ENCODE measurements at places on chromosomes 6 and 20.

- DNase-seq = no peak
Measured at GRCh38 chr6:27251112-27251605, 3.7 kb downstream of the PRSS16 start.

GRCh38 chr6:33963136-33963750 is 159.4 kb upstream of the MLN start:
- no peak for DNase-seq

DNA sequence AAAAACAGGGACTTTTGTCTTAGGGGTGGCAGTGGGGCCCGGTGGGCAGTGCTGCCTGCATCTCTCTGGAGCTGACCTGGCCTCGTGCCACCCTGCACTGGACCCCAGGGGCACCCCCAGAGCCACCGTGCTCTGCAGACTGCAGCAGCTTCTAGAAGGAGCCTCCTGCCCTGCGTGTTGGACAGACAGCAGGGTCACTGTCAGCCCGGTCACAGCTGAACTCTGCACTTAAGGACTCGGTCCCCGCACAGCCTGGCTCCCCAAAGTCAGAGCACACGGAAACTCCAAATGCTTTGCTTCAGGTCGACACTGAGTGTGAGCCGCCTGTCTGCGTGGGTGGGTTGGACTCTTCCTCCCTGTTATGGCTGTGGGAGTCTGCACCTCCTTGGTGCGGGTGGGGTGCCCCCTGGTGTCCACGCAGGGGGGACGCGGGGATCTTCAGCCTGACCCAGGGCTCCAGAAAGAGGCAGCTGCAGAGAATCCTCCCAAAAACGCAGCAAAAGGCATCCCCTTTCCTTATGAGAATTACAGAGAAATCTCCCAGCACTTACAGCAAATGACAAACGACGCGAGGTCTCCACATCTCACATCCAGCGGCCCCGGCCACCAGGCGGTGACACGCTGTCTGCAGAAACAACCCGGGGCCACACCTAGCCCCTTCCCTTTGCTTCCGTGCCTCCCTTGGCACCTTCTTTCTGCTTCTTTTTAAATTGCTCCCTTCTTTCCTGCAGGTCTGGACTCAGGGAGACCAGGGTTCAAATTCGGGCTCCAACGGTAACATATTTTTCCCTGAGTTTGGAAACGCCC is 36.3 kb upstream of the DACT2 start:
- DNase-seq = no peak

- DNase-seq = no peak
Measured at GRCh38 chr6:31321820-31322219, 35.2 kb downstream of the HLA-B start.

DNA sequence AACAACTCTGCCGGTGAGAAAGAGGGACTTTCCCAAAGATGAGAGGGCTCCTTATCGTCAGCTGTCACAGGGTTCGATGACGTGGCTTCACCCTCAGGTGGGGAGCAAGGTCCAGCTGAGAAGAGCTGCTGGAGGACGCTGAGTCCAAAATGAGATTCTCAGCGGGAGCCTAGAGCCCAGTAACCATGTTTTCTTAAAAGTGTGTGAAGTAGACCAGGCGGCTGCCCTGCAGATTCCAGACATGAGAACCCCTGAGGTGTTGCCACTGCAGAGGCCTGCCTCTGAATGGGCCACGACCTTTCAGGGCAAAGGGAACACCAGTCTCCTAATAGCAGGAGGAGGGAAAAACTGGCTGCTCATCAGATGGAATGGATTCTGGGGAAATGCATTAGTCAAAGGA is 375.1 kb downstream of the BTBD9 start:
- DNase-seq = no peak

DNA sequence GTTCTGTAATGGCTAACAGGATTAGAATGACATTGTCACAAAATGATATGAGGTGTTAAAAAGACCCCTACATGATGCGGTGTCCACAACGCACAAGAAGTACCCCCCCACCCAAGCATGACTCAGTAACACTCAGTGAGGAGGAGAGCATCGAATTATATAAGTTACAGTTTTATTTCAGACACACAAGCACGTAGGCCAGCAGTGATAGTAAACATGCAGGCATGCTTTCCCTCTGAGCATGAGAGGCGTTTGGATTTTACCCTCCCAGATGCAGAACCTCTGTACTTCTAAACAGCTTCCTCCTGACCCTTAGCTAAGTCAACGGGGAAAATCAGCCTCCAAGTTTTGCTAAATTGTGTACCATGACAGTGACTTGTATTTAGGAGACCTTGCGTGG is 23.9 kb downstream of the GNAS start:
- DNase-seq = no peak

DNA sequence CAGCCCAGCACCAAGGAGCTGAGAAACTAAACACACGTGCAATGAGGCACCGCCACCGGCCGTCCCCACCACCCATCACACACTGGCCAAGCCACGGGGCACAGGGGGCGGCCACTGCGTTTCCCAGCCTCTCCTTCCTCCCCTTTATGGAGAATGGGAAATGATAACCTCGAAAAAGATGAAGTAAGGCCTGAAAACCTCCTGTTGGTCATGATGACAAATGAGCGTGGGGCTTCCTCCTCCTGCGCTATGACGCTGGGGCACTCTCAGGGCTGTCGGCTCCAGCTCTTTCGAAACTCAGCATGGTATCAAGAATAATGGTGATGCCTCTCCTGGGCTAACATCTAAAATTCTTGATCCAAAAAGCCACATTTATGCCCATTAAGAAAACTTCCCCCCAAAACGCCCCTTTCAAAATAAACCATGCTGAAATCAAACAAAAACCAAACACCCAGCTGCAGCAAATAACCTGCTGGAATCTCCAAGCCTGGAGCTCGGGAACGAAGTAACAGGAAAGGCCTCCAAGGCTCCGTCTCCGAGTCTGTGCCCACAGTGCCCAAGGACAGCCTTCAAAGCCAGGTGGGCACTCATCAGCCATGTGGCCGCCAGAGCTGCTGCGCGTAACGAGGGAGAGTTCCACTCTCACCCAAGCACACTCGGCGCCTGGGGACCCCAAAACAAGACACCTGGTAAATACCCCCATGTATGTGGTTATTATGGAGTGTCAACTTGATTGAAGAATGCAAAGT is 50.0 kb downstream of the TAF4 start:
- DNase-seq = no peak

GRCh38 chr6:93376026-93376540 is 43.3 kb downstream of the EPHA7 start:
- DNase-seq = no peak

- DNase-seq = no peak
Measured at GRCh38 chr6:44086931-44087574, 40.2 kb downstream of the MRPL14 start.

GRCh38 chr6:518218-518617 is 126.7 kb downstream of the IRF4 start:
- DNase-seq = no peak

DNA sequence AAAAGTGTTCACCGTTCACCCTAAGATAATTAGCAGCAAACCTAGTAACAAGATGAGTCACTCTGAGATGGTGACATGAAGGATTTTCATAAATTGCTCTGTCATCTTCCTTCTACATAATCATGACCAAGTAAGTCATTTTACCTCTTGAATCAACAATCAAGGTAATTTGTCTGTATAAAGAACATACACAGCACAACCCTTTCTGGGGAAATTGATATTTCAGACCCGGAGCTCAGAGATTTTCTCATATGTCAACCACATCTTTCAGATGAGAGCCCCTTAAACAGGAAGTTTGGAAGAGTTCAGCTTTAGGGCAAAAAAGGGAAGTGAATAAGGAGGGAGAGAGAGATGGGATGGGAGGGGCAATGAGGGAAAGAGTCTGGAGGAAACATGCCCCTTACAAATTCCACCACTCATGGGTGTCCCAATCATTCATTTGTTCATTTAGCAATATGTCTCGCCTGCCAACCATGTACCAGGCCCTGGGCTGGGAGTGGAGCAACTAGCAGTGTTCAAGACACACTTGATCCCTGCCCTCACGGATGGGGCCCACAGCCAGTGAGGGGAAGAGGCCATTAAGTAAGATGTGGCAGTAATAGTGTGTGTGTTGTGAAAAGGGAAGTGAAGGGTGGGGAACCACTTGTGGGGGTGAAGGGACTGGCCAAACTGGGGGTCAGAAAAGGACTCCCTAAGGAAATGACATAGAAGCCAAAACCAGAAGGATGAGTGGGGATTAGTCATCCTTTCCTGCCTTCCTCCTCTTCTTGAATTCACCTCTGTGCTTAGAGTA is 190.9 kb downstream of the MAFB start:
- no peak for DNase-seq
